ENCODE measurements at places on chromosomes 7 and 10. TPM values are rescaled to one million over a fixed set of nuclear protein-coding genes. Genes with fewer than 3 reads are reported as not detected.

Gene CYP26C1
- not detected for polyA plus RNA-seq

- DNase-seq: no peak
These were observed 151.5 kb upstream of the TARP start for GRCh38 chr7:38424750-38425463.

GRCh38 chr10:75508814-75509306 lies 77.4 kb downstream of the LRMDA start:
- DNase-seq: no peak

- DNase-seq: no peak
These were observed 529.8 kb upstream of the IGFBP3 start for GRCh38 chr7:46450886-46451285.

GRCh38 chr10:117003336-117003735 lies 1.7 kb downstream of the SHTN1 start:
- DNase-seq: no peak

- DNase-seq: no peak
These were observed 411.5 kb downstream of the SFMBT2 start for GRCh38 chr10:6999232-6999925.

DNA sequence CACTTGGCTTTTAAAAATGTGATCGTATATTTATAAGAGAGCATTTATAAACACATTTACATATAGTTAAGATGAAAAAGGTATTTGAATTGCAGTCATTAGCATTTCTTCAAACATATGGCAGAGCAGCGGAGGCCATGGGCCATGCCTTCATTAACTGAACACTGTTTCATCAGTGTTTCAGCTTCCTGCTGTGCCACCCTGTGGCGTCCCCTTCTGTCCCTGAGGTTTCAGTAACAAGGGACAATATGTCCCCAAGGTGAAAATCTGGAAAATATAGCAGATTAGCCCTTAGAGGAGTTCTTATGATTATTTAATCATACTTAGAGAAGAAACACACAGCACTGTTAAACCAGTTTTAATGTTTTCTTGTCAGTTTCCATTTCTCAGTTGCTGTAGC lies 577.8 kb downstream of the ETV1 start:
- DNase-seq: no peak

Measured in spinal cord (tissue), 10 donors.